ENCODE measurements at places on chromosomes 3 and 15.

DNA sequence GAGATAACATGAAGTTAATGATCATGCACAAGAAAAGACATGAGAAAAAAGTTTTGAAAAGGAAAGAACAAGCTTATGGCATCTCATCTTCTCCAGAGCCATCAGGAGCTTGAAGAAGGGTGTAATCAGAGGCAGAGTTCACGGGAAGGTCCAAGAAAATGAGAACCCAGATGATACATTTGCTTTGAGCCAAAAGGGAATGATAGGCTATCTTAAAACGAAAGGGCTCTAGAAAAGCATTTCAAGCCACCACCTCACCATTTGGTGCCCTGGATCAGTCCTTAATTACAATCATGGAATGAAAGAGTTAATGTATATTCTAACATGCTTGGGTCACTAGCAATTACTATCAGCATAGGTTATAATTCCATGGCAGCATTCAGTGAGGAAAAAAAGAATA lies 781.8 kb downstream of the ROBO1 start:
- DNase-seq = no peak

- DNase-seq = no peak
Observed at GRCh38 chr15:67458331-67459029, 62.5 kb upstream of the C15orf61 start.

- DNase-seq = no peak
Observed at GRCh38 chr3:158205994-158206393, 96.1 kb downstream of the RSRC1 start.

DNA sequence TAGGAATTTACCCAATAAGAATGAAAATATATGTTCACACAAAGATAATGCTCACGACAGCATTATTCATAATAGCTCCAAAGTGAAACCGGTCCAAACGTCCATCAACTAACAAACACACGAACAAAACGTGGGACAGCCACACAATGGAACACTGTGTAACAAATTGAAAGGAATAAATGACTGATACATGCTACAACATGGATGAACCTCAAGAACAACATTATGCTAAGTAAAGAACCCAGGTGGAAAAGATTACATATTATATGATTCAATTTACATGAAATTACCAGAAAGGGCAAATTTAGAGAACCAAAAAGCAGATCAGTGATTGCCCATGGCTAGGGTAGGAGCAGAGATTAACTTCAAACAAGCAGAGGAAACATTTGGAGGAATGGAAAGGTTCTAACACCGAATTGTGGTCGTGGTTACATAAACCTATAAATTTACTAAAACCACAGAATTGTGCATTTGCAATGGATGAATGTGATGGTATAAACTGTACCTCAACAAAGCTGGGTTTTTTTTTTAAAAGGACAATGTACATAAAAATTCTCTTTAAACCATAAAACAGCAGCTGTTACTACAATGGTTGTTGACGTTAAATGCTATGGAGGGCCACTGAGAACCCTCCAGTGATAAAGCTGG lies 76.3 kb downstream of the XXYLT1 start:
- DNase-seq = no peak

DNA sequence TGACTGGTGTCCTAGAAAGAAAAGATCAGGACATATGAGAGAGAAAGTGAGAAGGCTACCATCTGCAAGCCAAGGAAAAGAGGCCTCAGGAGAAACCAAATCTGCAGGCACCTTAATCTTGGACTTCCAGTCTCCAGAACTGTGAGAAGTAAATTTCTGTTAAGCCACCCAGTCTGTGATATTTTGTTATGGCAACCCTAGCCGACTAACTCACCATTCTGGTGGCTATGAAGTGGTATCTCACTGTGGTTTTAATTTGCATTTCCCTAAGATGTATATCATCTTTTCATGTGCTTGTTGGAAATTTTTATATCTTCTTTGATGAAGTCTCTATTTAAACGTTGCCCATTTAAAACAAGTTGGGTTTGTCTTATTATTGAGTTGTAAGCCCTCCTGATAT lies 40.6 kb downstream of the ILDR1 start:
- no peak for DNase-seq

DNA sequence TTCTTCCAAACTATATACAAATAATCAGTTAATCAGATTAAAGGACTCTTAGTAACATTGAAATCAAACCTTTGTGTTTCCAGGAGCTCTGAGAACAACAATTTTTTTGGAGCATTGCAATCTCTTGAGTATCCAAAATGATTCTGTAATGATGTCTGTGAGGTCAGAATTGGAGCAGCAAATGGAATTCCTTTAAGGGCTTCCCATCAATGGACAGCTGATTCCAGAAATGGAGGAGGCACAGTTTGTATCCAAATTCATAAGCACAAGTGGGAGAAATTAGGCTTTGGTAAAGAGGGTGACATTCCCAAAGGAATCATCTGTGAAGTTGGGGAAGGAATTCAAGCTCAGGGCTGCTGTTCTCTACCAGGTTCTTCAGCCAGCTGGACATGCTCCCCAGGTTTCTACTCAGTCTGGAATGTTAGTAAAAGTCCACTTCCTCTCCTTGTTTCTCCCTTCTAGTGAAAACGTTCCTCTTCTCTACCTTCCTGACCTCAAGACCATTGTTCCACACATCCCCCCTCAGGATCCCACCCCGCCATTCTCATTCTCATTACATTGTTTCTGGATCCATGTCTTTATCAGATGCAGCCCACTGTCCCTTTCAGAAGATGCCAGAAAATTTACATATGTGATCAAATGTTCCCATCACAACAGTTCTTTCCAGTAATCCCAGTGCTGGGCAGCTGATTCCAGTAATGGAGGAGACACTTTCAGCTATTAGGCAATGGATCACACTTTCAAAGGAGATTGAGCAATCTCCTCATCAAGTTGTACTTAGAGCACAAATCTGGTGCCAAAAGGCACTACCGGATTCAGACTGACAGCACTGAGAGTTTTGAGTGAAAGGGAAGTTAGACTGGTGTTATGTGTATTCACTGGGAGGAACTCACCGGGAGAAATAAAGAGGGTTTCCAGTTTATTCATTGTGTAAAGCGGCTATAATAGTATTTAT lies 391.3 kb upstream of the TPRG1 start:
- no peak for DNase-seq

Measured in left hindlimb (tissue), 1 donor.